WTC11 (cell line): ENCODE measurements at places on chromosomes 4 and X.

- peaks cover 37% of the 10 kb centered on the region for H3K36me3 ChIP-seq
- H3K27ac ChIP-seq: no peak overlapping the region
- no peak for DNase-seq
- no peaks in the 10 kb centered on the region for H3K27me3 ChIP-seq
- peaks cover 50% of the 10 kb centered on the region for H3K4me1 ChIP-seq
- H3K4me3 ChIP-seq: no peak overlapping the region
Observed at GRCh38 chr4:26420913-26421312, 69.4 kb downstream of the CCKAR start.

GRCh38 chr4:78565971-78566372 is 14.4 kb downstream of the ANXA3 start:
- no peaks in the 10 kb centered on the region for H3K36me3 ChIP-seq
- no peak overlapping the region for H3K27ac ChIP-seq
- H3K27me3 ChIP-seq: no peaks in the 10 kb centered on the region
- DNase-seq: no peak
- no peak overlapping the region for H3K4me3 ChIP-seq
- peaks cover 64% of the 10 kb centered on the region for H3K4me1 ChIP-seq

GRCh38 chr4:4658052-4658451 is 116.2 kb upstream of the STX18 start:
- H3K36me3 ChIP-seq: peaks cover 21% of the 10 kb centered on the region
- H3K4me1 ChIP-seq: peaks cover 14% of the 10 kb centered on the region
- no peak overlapping the region for H3K27ac ChIP-seq
- H3K27me3 ChIP-seq: no peaks in the 10 kb centered on the region
- H3K4me3 ChIP-seq: no peak overlapping the region

DNA sequence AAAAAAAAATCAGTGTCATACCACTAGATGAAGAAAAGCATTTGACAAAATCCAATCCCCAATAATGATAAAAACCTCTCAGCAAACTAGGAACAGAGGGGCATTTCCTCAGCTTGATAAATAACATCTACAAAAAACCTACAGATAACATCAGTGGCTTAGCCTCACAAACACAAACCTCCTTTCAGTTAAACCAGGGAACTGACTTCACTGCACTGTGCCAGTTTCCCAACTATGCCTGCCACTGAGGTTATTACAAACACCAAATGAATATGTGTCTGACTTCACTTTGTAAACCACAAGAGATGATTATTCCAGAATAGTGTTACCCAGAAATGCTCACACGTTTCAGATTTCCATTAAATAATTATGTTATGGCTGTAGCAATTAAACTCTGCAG is 15.3 kb downstream of the MTMR8 start:
- no peak overlapping the region for H3K27ac ChIP-seq
- no peak overlapping the region for H3K4me3 ChIP-seq
- H3K4me1 ChIP-seq: no peaks in the 10 kb centered on the region
- no peaks in the 10 kb centered on the region for H3K27me3 ChIP-seq

DNA sequence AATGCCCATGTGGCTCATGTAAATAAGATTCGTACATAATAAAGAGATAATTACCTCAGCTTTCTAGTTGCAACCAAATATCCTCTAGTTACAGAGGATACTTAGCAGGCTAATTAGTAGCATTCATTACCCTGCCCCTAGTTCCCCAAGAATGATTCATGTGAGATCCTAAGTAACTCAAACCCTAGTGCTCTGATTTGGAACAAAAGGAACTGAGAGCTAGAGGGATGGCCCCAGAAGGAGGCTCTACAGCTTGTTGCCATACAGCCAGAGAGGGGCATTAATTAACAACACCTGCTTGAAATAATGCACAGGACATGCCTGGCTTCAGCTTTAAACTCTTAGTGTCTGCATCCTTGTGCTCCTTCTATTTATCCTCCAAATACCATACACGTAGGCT is 32.6 kb upstream of the CBR4 start:
- no peak overlapping the region for H3K27ac ChIP-seq
- no peaks in the 10 kb centered on the region for H3K36me3 ChIP-seq
- H3K27me3 ChIP-seq: no peaks in the 10 kb centered on the region

GRCh38 chr4:5198656-5199541 is 147.6 kb downstream of the STK32B start:
- H3K4me3 ChIP-seq: no peak overlapping the region
- peaks cover 26% of the 10 kb centered on the region for H3K36me3 ChIP-seq
- no peak for DNase-seq
- H3K27ac ChIP-seq: no peak overlapping the region
